ENCODE measurements at places on chromosomes 12 and 14.

DNA sequence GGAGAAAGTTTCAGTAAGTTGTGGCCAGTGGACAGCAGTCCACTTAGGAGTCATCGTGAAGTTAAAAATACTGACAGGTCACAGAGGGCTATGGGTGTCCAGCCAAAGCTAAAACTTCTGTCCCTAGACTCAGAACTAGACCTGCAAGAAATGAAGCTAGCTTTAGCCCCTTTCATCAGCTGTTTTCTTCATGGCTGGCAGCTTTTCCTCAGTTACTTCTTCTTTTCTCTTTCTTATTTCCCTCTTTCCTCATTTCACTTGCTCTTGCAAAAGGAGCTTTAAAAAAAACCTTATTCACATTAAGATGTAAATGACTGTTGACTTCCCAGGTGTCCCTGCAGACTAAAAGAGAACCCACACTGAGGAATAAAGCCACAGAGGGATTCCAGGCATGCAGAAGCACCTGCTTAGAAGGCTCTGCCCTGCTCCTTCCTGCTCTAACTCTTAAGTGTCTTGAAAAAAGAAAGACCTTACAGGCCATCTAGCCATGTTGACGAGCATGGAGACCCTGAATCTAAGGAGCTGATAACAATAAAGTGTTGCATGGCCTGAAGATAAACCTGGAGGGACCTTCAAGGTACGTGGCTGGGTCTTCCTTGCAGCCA, 69.7 kb upstream of the CCND2 start:
- peak; percentile 50 for DNase-seq

- DNase-seq: no peak
Observed at GRCh38 chr12:77031745-77032144, 33.6 kb downstream of the E2F7 start.

DNA sequence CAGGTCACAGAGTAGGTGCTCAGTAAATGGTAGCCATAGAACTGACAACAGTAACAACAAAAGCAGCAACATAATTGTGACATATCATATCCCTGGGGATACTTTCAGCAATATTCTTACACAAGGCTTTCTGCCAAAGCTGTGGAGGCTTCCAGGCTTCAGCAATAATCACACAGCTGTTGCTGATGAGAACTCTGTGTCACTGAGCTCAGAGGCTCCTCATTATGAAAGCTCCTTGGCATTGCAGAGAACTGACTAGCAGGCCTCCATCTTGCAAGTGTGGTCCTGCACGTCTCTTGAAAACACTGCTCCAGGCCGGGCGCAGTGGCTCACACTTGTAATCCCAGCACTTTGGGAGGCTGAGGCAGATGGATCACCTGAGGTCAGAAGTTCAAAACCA, 97.3 kb upstream of the BTG1 start:
- DNase-seq: no peak

DNA sequence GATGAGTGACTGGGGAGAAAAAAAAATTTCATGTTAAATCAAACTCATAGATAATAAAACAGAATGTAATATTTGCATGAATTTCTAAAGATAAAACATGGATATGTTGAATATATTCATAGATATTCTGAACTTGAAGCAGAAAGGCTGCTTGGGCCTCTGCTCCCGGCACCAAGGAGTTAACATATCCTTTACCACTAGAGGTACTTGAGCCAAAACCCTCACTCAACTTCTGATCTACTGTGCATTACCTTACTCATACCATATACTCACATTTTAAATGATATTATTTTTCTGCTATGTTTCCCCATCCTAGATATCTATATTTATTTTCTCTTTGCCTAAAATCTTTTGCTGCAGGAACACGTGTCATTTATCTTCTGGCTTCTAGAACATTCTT, 14.9 kb downstream of the AREL1 start:
- DNase-seq: no peak

DNA sequence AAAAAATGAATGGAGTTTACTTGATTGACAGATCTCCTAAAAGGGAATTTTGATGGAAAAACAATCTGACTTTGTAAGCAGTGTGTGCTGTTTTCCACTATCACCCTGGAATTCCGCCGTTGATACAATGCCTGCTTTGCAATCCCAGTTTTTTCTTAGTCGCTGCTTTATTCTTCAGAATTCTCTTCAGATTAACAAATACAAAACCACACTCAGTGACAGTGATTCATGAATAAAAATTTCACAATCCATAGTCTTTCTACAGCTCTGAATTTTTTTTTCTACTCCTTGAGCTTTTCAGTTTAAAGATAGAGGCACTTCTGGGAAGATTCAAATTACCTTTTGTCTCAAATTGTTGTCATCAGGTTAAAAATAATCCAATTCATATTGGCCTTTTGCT, 44.6 kb upstream of the KITLG start:
- no peak for DNase-seq

- DNase-seq: no peak
Observed at GRCh38 chr12:3656946-3657622, 95.8 kb downstream of the CRACR2A start.

GRCh38 chr12:69112616-69113015, 126.8 kb upstream of the CPSF6 start:
- no peak for DNase-seq

- DNase-seq: no peak
Observed at GRCh38 chr12:106914796-106915634, 40.7 kb upstream of the TMEM263 start.

DNA sequence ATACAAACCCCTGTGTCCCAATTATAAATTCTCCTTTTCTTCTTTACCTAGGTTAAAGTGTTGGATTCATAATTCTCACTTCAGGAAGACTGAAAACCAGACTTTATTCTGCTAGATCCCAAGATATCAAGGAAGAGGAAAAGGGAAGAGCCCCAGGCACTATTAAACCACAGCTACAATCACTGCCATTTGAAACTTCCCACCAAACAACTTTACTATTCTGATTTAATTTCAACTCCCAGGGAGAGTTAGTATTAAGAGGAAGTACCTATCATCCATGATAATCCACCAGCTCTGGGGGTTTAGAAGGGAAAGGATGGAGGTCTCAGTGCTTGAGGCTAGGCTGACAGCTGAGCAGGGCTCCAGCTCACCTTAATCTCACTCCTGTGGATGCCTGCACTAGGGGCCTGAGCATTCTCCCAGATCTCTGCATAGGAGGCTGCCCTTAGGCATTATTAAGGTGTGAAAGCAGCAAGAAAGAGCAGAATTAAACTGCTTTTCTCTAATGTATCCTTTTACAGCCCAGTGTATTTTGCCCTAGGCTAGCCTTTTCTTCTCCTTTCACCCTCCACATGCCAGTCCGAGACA, 52.9 kb downstream of the MYF5 start:
- no peak for DNase-seq

DNA sequence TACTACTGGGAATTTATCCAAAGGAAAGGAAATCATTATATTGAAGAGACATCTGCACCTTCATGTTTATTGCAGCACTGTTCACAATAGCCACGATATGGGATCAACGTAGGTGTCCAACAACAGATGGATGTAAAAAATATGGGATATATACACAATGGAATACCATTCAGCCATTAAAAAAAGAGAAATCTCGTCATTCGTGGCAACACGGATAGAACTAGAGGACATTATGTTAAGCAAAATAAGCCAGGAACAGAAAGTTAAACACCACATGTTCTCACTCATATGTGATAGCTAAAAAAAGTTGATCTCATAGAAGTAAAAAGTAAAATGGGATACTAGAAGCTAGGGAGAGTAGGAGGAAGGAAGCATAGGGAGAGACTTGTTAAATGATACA, 82.9 kb upstream of the CLMN start:
- no peak for DNase-seq

DNA sequence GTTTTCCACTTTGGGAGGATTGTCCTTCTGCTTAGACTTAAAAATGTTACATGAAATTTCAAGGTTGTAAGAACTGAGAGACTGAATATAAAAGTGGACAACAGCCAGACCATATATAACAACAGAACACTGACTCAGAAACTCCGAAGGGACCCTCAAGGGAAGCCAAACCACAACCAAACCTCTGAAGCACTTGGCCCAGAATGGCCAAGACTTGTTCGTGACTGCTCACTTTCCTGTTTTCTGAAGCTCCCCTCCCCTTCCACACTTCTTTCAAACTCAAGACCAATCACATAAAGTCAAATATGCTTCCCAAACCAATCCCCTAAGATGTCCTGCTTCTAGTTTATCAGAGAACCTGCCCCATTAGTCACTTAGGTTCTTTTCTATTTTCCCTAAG, 13.7 kb downstream of the OR6J1 start:
- no peak for DNase-seq

- peak; percentile 73 for DNase-seq
Observed at GRCh38 chr12:89016970-89017778, 335.1 kb downstream of the DUSP6 start.

GRCh38 chr12:44835641-44836379, 40.3 kb downstream of the NELL2 start:
- no peak for DNase-seq

DNA sequence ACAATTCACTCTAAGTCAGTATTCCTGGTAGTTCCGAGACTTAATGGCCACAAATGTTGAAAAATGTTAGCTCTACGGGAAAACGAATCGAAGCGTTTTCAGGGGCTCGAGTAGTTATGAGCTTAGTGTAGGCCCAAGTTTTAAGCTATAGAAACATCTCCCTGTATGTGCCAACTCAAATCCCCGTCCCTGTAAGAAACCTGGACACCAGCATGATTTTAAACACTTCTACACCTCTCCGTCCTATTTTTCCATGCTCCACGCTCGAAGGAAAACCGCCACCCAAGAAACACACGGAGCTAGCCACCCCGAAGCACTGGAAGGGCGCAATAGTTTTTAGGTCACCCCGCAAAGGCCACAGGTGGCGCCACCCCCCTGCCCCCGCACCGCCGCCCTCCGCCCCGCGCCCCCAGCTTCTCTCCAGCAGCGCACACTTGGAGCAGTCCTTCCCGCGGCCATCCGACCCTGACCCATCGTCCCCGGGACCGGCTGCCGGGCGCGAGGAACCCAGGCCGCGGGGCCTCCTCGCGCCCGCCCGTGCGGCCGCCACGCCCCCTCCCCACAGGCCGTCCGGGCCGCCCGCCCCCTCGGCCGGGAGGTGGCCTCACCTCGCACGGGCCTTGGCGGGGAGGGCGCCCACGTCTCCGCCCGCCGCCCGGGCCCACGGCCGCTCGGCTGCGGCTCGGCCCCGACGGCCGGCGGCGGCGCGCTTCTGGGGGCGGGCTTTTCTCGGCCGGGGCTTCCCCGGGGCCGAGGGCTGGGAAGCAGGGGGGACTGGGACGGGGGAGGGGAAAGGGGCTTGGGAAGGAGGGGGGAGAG, 522 bp downstream of the R3HDM2 start:
- peak; percentile 87 for DNase-seq

DNA sequence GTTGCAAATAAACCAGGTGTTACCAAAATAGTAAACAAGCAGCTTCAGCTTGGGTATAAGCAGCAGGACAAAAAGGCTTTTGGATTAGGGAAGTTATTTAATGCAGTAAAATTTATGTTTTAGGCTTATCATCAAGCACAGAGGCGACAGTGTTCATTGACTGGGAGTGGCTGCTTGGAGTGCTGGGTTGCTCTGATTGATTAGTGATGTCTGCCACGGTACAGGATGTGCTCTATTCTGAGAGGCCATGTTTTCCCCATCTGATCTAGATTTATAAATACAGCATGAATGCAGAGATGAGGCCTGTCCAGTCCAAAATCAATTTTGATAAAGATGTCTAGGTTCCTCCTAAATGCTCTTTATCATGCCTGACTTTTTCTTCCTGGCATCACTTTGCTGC, 83.5 kb downstream of the MAP1LC3B2 start:
- no peak for DNase-seq

DNA sequence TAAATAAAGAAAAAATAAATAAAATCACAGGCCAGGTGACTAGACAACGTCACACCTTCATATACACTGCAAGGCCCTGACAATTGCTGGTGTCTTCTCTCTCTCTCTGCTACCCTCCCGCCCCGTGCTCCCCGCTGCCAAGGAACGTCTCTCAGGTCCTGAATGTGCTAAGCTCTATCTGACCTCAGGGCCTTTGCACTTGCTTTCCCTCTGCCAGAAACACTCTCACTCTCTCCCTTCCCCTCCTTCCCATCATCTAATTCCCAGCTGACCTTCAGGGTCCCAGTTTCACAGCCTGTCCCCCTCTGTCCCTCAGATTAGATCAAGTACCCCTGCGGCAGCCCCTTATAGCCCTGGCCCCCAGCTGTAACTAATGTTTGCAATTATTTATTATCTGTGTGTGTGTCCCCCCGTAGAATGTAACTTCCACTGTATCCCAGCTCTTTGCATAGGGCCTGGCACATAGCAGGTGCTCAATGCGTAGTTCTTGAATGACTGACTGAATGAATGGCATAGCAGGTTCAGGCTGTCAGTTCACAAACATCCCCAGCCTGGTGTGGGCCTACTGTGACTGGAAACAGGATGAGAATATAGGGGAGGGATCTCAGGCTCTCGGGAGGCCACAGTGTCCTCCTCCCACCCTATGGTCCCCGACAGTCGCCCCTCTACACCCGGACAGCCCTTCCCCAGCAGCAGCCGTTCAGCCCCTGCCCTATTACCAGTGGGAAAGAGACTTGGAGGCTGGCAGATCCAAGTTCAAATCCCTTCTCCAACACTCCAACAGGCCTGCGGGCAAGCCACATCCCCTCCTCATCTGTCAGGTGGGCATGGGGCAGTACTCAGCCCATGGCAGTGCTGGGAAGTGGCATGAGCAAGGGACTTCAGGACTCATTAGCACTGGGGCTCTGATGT, 6.6 kb downstream of the BEGAIN start:
- no peak for DNase-seq

GRCh38 chr12:21169878-21170472, 39.0 kb downstream of the SLCO1B1 start:
- DNase-seq: peak; percentile 3

GRCh38 chr12:4272424-4273272, 914 bp upstream of the CCND2 start:
- DNase-seq: no peak

- DNase-seq: no peak
Observed at GRCh38 chr12:4829793-4830162, 79.9 kb upstream of the KCNA1 start.

- no peak for DNase-seq
Observed at GRCh38 chr14:79016828-79017505, 846.8 kb downstream of the NRXN3 start.

- DNase-seq: no peak
Observed at GRCh38 chr14:87181288-87181687, 811.7 kb downstream of the GALC start.

GRCh38 chr12:104672501-104673265, 215.9 kb downstream of the CHST11 start:
- DNase-seq: no peak

All from B cell (primary cell).